Activated T-helper 1 cell treated with Interleukin-2 at 50 U/mL for 16 hours (primary cell): ENCODE measurements at places on chromosomes 1 and 21.

DNA sequence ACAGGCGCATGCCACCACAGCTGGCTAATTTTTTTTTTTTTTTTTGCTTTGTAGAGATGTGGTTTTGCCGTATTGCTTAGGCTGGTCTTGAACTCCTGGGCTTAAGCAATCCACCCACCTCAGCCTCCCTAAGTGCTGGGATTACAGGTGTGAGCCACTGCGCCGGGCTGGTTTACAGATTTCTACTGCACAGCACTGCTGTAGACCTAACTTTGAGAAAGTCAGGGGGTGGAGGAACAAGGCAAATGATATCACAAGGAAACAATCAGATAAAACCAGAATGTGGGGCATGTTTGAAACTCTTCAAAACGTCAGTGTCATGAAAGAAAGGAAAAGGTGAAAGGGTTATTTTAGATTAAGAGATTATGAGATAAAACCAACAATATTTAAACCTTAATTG is 45.3 kb downstream of the URB2 start:
- DNase-seq, result no peak

- no peak for DNase-seq
Measured at GRCh38 chr1:113793878-113794834, 18.1 kb downstream of the RSBN1 start.

DNA sequence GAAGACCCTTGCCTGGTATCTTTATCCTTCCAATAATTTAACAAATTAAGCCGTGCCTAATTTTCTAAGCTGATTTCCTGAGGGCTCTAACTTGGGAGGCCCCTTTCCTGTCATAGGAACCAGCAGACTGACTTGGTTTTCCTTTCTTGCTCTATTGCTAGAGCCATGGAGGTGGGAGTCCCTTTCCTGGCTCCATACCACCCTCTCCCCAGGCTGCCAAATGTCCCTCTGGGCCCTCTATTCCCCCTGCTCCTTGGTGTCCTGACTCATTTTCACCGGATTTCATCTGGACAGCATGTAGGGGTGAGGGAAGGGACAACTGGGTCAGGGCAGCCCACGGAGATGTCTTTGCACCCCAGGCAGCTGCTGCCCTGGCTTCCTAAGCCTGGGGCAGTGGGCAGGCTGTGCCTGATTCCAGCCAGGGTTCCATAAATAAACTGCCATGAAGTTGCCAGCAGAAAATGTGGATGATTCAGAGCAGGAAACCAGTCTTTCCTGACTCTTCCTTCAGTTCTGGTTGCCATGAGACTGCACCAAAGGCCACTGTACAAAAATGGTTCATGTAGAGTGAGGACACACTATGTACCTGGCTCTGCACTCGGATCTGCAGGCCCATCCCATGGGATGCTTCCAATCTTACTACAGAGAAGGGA is 38.0 kb upstream of the SERBP1 start:
- DNase-seq, result no peak

DNA sequence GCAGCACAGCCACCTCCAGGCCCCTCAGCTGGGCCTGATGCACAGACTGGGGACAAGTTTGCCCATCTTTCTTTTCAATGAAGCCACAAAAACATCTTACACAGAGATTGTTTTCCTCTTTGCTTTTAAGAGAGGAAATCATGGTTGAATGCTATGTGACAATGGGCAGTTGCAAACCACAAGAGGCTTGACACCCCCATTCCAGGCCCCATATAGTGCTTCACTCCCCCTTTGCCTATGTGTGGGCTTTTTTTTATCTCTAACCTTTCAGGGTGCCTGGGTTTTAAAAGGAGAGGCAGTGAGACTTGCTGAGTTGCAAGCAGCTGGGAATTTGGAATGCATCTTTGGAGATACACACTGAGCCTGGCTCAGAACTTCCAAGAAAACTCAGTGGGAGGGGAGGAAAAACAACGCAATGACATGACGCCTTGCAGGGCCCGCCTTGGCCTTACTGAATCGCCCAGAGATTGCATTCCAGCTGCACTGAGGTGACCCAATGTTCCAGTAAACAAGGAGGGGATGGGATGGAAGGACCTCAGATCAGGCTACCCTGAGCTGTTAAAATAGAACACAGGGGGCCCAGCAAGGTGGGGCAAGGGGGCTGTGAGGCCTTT is 145.2 kb upstream of the ZNF648 start:
- no peak for DNase-seq

DNA sequence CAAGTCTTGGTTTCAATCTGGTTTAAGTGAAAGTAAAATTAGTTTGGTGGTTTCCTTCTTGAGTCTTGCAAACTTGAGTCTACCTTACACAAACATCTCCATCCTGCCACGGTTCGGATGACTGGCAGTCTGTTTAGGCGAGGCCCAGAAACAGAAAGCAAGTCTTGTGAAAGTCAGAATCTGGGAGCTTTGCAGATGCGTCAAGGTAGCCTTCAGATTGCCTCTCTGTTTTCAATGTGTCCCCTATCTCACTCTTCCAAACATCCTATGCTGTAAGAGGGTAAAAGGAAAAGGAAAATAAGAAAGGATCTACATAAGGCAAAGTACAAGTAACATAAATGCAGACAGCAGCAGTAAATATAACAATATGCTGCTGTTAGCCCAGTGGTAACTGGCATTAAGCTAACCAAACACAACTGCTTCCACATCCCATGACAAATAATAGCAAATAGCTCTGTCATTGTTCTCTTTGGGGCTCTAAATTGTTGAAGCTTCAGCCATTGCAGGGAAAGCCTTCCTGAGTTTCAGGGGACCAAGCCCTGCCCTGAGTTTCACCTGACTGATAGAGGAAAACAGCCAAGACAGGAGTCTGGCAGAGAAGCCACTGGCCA is 26.2 kb upstream of the C1orf105 start:
- DNase-seq, result peak; percentile 40

DNA sequence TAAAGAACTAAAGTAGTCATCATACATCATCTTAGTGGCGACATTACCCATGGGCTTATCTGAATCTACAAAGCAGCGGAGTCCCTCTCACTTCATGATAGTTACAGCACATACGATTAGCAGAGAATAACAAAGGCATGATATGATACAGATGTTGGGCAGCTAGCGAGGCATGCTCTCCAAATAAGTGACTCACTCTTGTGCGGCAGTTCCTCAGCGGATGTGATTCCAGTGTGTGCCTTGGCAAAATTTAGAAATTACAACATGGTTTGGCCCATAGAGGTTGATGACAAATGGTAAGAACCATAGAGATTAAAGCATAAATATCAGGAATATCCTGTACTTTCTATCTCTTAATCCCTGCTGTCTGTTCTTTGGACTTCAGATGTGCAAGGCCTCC is 48.1 kb upstream of the PAXBP1 start:
- no peak for DNase-seq

- DNase-seq, result no peak
Measured at GRCh38 chr1:185297982-185298381, 19.1 kb downstream of the IVNS1ABP start.

- no peak for DNase-seq
Measured at GRCh38 chr1:41455479-41456332, 28.8 kb downstream of the EDN2 start.

DNA sequence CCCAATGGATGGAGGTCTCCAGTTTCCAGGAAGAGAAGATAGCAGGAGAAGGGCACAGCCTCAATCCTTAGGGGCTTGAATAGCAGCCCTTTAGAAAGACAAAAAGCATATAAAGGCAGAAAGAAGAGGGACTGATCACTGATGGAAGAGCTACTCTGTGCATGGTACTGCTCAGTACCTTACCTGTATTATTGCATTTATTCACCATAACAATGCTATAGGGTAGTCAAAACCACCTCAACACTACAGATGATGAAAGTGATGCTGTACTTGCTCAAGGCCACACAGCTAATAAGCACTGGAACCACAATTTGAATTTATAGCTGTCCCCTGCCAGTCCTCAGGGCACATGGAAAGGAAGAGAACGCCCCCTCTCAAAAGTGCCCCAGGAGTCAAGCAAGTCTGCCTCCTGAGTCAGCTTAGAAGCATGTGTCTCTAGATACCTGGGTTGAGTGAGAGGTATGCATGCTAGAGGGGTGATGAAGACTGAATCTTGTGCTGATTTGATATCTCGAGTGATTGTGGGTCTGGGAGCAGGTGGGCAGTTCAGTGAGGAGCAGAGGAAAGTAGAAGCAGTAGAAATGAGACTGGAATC is 13.6 kb downstream of the DDAH1 start:
- DNase-seq, result no peak

DNA sequence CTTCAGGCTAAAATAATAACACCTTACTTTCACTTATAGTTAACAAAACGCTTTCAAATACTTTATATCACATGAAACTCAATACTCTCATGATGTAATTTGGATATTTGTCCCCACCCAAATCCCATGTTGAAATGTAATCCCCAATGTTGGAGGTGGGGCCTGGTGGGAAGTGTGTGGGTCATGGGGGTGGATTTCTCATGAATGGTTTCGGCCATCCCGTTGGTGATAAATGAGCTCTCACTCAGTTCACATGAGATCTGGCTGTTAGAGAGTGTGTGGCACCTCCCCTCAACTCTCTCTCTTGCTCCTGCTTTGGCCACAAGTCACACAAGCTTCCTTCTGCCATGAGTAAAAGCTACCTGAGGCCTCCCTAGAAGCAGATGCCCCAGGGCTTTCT is 22.5 kb upstream of the PTGFRN start:
- no peak for DNase-seq

GRCh38 chr1:9317591-9318417 is 25.1 kb downstream of the SPSB1 start:
- no peak for DNase-seq

DNA sequence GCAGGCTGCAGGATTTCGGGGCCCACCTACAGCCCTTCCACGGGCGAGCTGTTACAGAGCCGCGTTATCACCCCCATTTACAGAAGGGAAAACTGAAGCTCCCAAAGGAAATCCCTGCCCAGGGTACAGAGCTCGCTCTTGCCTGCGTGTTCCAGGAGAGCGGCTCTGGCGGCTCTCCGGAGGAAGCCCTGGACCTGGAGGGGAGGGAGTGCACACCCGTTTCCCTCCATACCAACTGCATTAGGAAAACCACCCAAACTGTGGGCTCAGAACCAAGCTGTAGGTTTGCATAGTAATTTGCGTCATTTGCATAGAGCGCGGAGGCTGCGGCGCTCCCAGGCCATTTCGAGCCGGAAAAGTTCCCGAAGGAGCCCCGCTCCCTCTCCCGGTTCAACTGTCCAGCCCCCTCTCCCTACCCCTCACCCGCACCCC is 24.7 kb upstream of the ADGRB2 start:
- no peak for DNase-seq

GRCh38 chr1:39332828-39333227 is 128.3 kb downstream of the MACF1 start:
- no peak for DNase-seq

- no peak for DNase-seq
Measured at GRCh38 chr1:53693773-53694717, 44.9 kb downstream of the GLIS1 start.

- DNase-seq, result no peak
Measured at GRCh38 chr1:51276286-51276685, 40.2 kb downstream of the RNF11 start.

DNA sequence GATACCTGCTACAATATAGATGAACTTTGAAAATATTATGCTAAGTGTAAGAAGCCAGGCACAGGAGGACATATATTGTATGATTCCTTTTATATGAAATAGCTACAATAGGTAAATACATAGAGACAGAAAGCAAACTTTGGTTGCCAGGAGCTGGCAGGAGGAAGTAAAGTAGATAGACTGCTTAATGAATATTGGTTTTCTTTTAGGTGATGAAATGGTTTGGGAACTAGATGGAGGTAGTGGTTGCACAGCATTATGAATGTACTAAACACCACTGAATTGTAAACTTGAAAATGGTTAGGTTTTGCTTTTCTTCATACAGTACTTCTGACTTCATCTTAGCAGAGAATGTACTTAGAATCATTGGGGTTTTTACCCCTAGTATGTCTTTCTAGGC is 21.5 kb downstream of the ABCB10 start:
- no peak for DNase-seq

- DNase-seq, result no peak
Measured at GRCh38 chr1:151776665-151777062, 13.4 kb upstream of the MRPL9 start.

DNA sequence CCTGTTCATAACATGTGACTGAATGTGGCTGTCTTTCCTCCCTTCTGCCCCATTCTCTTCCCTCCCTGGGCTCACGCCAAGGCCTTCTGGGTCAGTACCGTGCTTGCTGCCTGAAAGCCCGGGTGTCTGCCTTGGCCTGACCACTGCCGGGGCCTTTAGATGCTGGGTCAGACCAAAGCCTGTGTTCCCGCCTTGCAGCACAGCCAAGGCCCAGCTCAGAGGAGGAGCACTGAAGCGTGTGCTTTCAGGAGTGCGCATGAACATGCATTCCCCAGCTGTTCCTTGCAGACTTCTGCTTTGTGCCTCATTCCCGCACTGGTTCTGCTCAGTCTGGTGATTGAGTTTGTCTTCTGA is 27.0 kb upstream of the SARS1 start:
- no peak for DNase-seq

GRCh38 chr1:167936930-167937708 is at the start of gene MPC2:
Gene MPC2, minus strand, starts transcription at chr1:167937072. Its CDS starts 1,231 bp downstream, at chr1:167935841.
- DNase-seq, result peak; percentile 48

DNA sequence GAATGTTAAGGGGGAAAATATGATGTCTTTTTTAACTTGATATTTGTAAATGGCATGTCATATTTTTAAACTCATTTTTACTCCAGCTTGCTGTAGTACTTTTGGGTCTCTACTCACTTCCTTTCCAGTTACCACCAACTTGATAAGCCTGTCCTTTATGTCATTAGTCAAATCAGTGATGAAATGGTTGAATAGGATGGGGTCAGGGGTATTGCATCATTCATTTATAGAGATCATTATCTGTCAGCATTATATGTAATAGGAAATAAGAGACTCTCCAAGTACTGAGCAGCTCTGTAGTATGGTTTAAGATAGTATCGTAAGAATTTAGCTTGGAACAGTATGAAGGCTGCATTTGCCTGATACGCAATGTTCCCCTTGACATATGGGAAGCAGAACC is 227.3 kb downstream of the BRINP3 start:
- no peak for DNase-seq

- no peak for DNase-seq
Measured at GRCh38 chr1:229231754-229232119, 39.2 kb upstream of the RAB4A start.

GRCh38 chr1:54653036-54653435 is 11.4 kb downstream of the MROH7 start:
- DNase-seq, result no peak

DNA sequence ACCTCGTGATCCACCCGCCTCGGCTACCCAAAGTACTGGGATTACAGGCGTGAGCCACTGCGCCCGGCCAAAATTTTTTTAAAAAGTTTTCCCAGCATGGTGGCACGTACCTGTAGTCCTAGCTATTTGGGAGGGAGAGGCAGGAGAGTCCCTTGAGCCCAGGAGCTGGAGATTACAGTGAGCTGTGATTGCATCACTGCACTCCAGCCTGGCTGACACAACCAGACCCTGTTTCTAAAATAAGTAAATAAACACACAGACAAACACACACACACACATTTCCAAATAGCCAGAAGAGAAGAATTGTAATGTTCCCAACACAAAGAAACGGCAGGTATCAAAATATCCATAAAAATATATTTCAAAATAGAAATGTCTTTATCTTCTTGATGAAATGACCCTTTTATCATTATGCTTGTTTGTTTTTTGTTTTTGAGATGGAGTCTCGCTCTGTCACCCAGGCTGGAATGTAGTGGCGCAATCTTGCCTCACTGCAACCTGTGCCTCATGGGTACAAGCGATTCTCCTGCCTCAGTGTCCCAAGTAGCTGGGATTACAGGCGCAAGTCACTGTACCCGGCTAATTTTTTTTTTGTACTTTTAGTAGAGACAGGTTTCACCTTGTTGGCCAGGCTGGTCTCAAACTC is 9.3 kb downstream of the HES2 start:
- no peak for DNase-seq

GRCh38 chr1:225733254-225733653 is 44.4 kb upstream of the SRP9 start:
- no peak for DNase-seq

GRCh38 chr21:41900401-41900800 is 21.3 kb upstream of the PRDM15 start:
- no peak for DNase-seq
